Stimulated activated CD4-positive, alpha-beta T cell treated with anti-CD3 and anti-CD28 coated beads, Interleukin-4, amount 100 ng/mL, for 1 hour (primary cell): ENCODE measurements at places on chromosomes 1 and 21.
A peak's percentile ranks its signal among the peaks of the same experiment; 100 is the strongest.

DNA sequence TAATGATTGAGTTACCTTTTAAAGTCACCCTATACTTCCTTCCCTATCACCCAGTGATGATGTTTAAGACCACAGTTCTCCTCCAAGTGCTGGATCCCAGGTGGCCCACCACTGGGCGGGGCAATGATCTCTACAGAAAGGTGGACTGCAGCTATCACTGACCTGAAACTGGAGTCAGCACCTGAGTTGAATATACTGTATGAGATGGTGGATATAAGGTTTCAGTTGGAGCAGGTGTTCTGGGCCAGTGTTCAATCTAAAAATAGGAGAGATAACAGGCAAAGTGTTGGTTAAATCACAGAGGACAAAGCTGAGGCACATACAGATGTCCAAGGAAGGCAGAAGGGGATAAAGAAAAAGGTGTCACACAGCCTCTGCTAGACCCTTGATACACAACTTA lies 96.6 kb downstream of the SIPA1L2 start:
- no peak for DNase-seq

DNA sequence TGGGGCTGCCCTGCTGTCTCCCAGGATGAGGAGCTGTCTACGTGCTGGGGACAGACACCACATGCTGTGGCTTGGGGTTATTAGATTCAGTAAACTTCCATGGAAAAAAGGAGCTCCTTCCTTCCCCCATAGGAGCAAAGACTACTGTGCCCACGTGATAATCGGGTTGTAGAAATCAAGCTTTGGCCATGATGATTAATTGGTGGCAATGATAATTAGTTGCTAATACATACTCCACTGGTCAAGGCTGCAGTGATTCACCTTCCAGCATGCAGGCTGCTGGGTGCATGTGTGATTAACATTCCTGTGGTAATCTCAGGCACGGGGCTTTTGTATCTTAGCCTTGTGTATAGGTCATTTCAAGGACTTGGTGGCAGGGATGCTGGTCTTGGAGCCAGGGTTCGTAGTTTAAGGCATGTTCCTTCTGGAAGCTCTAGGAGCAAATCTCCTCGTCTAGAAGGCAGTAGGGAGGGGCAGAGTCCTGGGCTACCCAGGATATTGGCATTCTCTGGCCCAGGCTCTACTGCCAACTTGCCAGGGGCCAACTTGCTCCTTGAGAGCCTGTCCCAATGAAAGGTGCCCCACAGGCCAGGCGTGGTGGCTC lies 41.4 kb downstream of the TMCO4 start:
- DNase-seq = no peak

GRCh38 chr1:86714159-86714558 lies 9.8 kb downstream of the SH3GLB1 start:
- DNase-seq = no peak

GRCh38 chr1:223142795-223143536 lies at the start of gene TLR5:
TSS of gene TLR5 (minus strand) at chr1:223143248. CDS start at chr1:223113031, 30,217 bp downstream.
- DNase-seq = peak; percentile 90

DNA sequence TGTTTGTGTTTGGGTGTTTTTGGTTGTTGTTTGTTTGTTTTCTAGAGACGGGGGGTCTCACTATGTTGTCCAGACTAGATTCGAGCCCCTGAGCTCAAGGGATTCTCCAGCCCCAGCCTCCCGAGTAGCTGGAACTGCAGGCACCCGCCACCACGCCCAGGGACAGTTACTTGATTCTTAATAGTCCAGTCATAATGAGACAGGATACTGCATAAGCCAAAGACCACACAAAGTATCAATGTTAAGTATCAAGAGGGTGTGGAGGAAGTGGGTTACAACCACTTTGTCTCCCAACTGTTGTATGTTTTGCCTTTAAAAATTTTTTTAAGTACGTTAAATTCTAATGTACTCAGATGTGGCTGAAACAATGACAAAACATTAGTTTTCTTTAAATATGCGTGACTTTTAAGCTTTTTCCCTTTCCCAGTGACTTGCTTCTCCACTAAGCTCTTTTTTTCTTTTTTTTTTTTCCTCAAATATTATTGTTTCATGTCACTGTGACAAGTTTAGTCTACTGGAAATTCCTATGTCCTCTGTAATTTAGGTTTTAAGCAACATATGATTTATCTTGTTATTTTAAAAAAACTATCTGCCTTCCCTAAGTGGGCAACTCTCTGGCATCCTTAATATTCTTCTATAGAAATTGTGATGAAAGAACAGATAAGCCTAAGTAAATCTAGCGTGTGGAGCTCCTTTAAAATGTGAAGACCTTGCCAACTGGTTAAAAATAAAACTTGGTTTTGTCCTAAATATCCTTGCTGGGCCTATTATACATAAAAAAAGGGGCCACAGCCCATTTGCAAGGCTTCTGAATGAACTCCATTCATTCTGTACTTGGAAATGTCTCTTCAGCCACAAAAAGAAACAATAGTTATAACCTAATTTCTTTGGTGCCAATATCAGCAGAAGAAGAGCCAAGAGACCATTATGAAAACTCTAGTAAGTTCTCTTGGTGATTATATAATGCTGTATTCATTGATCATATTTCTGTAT lies 56.2 kb upstream of the DPH5 start:
- peak; percentile 17 for DNase-seq

DNA sequence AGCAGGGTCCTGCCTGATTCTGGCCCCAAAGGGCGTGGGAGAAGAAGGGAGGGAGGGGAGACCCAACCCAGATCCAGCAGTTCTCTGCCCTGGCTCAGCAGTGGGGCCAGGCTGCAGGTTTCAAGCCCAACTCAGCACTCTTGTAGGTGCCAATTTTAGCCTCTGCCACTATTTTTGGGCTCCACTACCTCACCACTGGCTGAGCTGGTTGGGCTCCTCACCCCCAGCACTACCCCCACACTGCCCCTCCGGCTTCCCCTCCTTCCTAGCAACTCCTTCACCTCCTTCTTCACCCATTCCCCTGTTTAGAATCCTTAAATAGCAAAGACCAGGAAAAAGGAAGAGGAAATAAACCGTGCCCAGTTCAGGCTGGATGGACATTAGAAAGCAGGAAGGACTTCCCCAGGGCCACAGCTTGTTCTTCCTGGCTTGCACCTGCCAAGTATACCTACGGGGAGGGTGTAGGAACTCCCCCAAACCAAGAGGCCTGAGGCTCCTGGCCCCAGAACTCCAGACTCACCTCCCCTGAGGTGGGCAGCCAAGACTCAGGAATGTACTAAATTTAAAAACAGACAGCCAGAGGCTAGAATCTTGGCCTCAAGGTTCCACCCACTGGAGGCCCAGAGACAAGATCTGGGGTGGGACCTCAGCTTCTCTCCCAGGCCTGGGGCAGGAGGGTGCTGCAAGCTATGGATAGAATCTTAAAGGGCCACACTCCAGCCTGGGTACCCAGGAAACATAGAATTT lies 1.4 kb upstream of the ARHGEF2 start:
- DNase-seq = no peak

GRCh38 chr1:21525340-21525717 lies 16.1 kb downstream of the ALPL start:
- DNase-seq = no peak

DNA sequence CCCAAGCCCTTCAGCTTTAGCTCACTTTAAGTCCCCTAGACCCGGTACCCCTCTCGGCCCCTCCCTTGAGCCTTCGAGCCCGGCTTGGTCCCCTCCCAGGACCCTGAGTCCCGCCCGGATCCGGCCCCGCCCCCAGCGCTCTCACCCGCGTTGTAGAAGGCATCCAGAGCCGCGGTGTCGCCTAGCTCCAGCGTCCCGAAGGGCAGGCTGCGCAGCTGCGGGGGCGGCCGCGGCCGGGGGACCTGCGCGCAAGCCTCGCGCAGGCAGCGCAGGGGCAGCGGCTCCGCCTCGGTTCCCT lies 699 bp downstream of the MAP3K6 start:
- DNase-seq = peak; percentile 74

DNA sequence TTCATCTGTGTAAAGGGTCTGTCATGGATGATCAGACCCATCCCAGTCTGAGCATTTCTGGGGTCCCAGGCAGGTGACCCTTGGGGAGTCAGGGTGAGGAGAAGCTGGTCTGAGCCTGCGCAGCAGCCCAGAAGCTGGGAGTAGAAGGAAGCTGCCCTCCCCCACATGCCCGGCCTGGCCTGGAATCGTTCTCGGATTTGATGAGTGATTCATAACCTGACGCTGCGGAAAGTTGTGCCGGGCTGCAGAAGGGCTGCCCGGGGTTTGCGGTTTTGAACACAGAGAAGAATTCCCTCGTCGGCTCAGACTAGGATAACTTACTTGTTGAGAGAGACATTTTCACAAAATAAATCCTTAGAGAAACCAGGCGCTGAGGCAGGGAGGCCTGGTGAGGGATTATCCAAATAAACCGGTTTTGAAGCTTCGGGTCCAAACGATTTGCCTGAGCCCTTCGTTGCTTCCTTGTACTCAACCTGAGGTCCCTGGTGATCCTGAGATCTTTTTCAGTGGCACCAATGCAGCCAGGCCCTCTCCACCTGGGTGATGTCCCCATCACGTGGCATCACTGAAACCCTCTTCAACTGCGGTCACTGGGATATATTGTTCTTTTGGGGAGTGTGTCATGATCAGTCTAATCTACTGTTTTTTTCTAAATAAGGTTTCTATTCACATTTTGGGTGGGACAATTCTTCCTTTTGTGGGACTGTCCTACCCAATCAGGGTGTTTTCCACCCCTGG lies 29.2 kb downstream of the EPHB2 start:
- no peak for DNase-seq

GRCh38 chr1:197799271-197799670 lies 24.0 kb upstream of the DENND1B start:
- DNase-seq = no peak

- DNase-seq = no peak
These were observed 561.2 kb upstream of the B3GALT2 start for GRCh38 chr1:193747579-193747978.

- DNase-seq = peak; percentile 62
These were observed 132.9 kb upstream of the DPYD start for GRCh38 chr1:98053471-98054366.
